Vagina (tissue), 2 donors: ENCODE measurements at places on chromosomes 16 and 17.

- H3K27ac ChIP-seq, result peak overlapping the region; percentile 16
- H3K36me3 ChIP-seq, result peaks cover 52% of the 10 kb centered on the region
- no peak overlapping the region for H3K4me3 ChIP-seq
- peaks cover 31% of the 10 kb centered on the region for H3K4me1 ChIP-seq
Measured at GRCh38 chr17:45087504-45087975, 26.4 kb downstream of the NMT1 start.

DNA sequence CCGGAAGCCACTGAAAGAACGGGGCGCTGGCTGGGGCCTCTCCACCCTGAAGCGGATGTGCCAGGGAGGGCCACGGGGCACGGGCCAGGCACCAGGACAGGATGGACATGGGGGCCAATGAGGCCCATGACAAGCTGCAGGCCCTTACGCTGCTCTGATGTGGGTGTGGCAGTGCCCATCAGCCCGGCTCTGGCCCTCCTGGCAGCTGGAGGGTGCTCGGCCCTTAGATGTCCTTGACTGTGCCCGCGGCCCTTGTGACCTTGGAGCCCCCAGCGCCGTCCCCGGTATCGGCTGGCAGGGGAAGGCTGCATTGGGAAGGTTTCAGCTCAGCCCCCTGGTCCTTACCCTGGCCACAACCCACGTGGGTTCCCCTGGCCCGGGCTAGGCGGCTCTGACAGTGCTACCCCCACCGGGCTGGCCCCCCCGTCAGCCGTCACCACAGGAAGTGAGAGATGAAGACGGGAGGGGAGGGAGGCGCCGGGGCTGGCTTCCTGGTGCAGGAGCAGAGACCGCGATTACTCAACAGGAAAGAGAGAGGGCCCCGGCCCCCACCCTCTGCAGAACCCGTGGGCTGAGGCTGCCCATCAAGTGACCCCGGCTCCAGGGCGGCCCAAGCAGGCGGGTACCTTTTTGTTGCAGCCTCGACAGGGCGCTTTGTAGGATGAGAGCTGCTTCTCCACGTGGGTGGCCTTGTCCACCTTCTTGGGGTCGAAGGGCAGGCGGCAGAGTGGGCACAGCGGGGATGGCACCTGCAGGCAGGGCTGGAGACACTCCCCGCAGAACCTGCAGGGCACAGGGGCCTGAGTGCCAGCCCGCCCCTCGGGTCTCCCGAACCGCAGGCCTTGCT, 5.3 kb downstream of the RNF166 start:
- peaks cover 37% of the 10 kb centered on the region for H3K4me1 ChIP-seq
- no peaks in the 10 kb centered on the region for H3K27me3 ChIP-seq
- peak overlapping the region; percentile 13 for H3K4me3 ChIP-seq
- peaks cover 27% of the 10 kb centered on the region for H3K36me3 ChIP-seq
- DNase-seq, result no peak
- H3K27ac ChIP-seq, result peak overlapping the region; percentile 36

GRCh38 chr17:31408586-31408985, 17.1 kb downstream of the RAB11FIP4 start:
- no peak for DNase-seq
- no peaks in the 10 kb centered on the region for H3K27me3 ChIP-seq
- no peak overlapping the region for H3K27ac ChIP-seq
- H3K4me3 ChIP-seq, result no peak overlapping the region
- no peaks in the 10 kb centered on the region for H3K4me1 ChIP-seq

- peaks cover 12% of the 10 kb centered on the region for H3K4me1 ChIP-seq
- H3K4me3 ChIP-seq, result no peak overlapping the region
- no peak for DNase-seq
- no peak overlapping the region for H3K27ac ChIP-seq
- H3K36me3 ChIP-seq, result no peaks in the 10 kb centered on the region
Measured at GRCh38 chr17:80886641-80887573, 104.7 kb upstream of the CHMP6 start.
